ENCODE measurements at places on chromosomes 12 and 14.

- no peak for DNase-seq
These were observed 41.7 kb downstream of the ZCRB1 start for GRCh38 chr12:42284157-42284556.

DNA sequence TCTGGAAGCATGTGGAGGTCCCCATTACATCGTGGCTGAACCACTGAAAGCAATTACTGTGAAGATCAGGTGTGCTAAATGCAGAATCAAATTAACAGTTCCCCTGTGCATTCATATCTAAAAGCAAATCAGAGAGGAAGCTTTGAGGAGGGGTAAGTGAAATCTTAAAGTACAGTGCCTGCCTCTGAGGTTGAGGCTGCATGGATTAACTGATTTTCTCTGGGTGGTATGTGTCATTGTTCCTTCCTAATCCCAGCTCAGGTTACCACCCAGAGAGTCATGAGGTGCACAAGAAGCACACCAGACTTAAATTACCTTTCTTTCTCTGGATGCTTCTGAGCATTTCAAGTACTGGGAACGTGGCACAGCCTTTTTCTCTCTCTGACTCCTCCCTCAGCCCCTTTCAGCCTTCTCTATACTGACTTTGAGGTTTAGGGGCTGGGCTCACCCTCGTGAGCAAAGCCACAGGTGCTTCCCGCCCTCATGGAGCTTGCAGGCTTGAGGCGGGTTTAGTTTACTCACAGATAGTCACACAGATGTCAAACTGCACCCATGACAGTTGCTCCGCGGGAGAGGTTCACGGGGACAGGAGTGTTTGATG, 237.6 kb upstream of the CRY1 start:
- no peak for DNase-seq

DNA sequence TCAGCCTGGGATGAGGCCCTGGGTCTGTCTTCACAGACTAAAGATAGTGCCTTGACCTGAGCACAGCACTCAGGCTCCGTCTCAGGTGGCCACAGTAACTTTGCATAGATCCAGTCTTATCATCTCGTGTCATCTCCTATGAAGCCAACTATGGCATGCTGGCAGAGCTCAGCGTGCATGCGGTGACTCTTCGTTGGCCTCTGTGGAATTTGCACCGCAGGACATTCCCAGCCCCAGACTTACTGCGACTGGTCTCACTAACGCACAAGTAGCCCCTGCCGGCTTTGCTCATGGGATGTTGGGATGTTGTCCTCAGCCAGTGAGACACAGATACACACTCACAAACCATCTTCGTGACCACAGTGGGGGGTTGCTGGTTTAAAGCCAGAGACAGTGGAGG, 199.6 kb downstream of the CHST11 start:
- no peak for DNase-seq

- DNase-seq = no peak
These were observed 46.9 kb upstream of the MDM1 start for GRCh38 chr12:68378872-68379606.

DNA sequence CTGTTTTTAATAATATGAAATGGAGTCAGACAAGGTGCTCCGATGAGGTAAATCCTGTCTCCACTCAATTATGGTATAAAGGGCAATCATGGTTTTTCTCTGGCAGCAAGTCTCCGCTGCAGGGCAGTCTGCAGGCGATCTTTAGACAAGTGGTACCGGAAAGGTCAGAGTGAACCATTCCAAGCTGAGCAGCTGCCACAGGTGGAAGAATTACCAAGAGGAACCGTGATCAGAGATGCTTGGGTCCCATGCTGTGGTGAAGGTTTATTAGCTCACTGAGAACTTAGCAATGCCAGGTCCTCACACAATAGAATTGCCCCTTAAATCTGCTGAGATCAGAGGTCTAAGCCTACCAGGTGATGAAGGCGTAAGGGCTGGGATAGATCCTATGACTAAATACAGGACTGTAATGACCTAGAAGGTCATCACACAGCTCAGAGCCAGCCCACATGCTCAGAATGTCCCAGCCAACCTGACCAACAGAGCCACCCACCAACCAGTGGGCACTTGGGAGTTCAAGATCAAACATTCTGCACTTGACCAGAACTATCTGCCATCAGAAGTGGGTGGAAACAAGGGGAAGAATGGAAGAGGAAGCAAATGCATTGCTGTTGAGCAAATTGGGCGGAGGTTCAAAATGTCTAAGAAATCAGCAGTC, 175.2 kb upstream of the BCL2L14 start:
- no peak for DNase-seq

GRCh38 chr12:122250047-122250446, 16.2 kb downstream of the VPS33A start:
- no peak for DNase-seq

GRCh38 chr12:65685514-65685913, 138.8 kb upstream of the HMGA2 start:
- no peak for DNase-seq

- no peak for DNase-seq
These were observed 290.9 kb downstream of the CACNA1C start for GRCh38 chr12:2343681-2344080.

- DNase-seq = no peak
These were observed 527.3 kb upstream of the CCDC196 start for GRCh38 chr14:65958664-65959562.

DNA sequence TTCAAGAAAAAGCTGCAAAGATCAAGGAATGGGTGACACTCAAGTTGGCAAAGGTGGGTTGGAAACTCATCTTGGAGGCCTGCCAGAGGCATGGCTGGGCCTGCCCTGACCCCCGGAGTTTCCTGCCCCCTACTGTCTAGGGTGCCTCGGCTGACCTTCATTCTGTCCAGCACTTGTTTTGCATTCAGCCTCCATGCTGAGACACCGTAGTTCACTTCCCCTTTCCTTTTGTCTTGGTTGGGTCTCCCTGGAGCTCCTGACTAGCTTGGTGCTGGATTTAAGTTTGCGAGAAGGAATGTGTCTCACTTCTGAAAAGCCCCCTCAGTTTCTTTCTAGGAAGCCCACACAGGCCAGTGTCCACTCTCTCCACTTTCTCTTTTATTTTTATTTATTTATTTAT, 26.5 kb downstream of the PLEKHH1 start:
- DNase-seq = no peak

DNA sequence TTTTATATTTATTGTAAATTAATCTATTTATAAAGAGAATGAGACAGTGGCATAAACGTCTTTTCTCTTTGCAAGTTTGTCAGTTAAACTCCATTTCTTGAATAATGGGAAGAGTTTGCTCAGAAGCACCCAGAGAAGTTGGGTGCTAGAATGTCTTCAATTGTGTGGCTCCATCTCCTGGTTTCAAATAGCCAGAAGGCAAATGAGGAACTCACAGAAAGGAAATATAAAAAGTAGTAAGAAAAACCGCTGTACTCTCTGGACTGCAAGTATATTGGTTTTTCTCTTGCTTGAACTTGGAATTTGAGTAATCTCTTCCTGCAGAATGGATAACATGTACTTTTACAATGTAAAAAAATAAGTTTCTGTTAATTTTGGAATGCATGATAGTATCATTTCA, 217.5 kb downstream of the DPY19L2 start:
- no peak for DNase-seq

DNA sequence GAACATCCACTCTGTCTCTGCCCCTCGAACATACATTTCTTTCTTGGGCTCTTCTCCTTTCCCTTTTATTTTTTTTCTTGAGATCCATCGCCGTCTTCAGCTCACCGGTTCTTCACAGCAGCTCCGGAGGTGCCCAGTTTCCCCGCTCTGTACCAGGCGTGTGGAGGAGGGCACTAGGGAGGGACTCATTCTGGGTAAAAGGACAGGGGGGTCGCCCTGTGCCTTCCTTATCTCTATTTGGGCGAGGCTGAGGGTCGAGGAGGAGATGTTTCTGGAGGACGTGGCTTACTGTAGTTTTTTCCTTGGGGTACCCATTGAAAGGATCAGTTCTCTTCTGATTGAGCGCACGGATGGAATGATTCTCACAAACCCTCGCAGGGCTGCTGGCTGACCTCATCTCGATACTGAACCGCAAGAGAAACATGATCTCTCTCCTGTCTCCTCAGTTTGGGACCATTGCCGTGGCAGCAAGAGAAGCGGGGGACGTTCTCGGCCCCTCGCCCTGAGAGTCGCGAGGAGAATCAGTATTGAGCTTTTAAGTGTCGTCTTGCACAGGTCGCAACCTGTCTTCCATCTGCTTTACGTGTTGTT, 386 bp downstream of the LIN52 start:
- no peak for DNase-seq

DNA sequence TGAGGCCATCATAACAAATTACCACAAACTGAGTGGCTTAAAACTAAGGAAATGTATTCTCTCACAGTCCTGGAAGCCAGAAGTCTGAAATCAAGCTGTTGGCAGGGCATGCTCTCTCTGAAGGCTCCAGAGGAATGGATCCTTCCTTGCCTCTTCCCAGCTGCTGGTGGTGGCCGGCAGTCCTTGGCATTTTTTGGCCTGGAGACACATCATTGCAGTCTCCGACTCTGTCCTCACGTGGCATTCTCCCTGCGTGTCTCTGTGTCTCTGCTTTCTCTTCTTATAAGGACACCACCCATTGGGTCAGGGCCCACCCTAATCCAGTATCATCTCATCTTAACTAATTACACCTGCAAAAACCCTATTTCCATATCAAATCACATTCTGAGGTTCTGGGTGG, 206.1 kb downstream of the SLC41A2 start:
- no peak for DNase-seq

DNA sequence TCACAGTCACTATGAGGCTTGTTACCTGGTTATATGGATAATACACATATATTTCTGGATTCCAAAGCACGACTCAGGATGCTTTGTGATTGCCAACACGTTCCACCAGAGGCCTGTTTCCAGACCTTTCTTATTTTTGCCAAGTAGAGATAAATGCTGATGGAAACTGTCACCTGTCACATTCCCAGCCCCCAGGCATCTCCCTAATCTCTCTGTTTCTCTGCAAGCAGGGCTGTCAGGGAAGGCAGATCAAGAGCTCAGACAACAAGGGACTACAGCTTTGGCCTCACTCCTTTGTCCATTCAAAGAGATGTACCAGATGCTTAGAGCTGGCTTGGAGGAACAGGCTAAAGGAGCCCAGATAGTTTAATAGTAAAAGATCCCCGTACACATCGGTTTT, 21.8 kb upstream of the DDHD1 start:
- DNase-seq = no peak

DNA sequence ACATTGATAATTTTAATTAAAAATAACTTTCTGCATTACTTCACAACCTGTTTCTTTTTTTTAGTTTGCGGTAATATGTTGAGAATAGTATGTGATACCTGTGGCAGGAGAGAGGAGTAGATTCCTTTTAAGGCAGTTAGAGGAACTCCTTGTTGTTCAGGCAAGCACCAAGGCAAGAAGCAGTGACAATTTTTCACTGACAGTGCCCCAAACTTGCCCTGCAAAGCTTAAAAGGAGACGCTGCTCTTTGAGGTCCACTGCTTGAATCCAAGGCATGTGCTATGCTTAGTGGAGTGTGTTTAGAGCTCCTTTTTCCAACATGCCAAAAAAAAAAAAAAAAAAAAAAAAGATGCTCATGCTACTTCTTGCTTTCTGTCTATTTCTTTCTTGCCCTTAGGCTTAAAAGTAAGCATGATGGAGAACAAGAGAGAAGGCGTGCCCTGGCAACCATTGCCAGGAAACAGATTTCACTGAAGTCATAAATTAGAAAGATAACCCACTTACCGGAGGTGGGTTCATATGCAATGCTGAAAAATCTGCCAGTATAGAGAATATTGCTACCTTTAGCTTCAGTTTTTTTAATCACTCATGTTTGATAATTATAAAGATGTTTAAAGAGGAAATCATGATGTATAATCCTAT, 58.3 kb upstream of the DYRK2 start:
- no peak for DNase-seq

Data from central memory CD8-positive, alpha-beta T cell (primary cell).